ENCODE measurements at places on chromosomes 7 and 10. TPM values are rescaled to one million over a fixed set of nuclear protein-coding genes. Genes with fewer than 3 reads are reported as not detected.

Gene TMEM178B
- total RNA-seq, result 0.17 TPM

Gene ZNF727
- 0.50 TPM for total RNA-seq

Gene UTF1
- not detected for total RNA-seq

Gene C7orf33
- not detected for total RNA-seq

Gene HOXA3
- total RNA-seq, result 11.0 TPM

Gene SPDYE8
- not detected for total RNA-seq

Gene TCAF2
- total RNA-seq, result 1.4 TPM

Gene HOXA4
- not detected for total RNA-seq

DNA sequence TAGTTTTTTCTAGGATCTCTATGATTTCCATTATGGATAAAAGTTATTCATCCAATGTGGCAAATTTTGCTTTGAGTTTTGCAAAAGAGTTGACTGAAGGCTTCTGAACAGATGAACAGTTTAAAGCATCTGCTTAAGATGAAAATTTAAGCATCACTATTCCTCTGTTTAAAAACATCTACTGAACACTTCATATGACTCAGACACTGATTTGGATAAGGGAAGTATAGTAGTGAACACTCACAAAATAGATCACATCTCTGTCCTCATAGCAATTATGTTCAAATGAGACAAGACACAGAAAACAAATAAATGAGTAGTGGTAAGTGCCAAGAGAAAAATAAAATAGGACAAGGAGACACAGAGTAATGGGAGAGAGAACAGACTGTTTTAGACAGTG is 157.3 kb downstream of the MBL2 start:
- DNase-seq, result no peak

GRCh38 chr10:97584798-97585438 is 729 bp downstream of the HOGA1 start:
- no peak for DNase-seq

DNA sequence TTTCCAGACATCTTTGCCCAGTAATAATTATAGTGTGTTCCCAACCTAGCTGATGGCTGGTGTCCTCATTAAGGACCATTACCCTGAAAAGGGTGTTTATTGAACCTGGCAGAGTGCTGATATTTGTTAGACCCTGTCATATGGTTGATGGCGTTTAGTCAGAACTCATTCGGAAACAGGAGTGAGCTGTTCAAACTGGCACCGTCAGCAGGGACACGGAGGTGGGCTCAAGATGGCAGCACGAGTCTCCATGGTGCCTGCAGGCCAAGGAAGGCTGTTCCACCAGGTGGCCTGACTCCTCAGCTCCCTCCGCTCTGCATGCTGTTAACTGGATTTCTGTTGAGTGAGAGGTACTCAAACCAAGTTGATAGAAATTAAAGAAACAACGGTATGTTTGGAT is 589.1 kb upstream of the MGMT start:
- no peak for DNase-seq

DNA sequence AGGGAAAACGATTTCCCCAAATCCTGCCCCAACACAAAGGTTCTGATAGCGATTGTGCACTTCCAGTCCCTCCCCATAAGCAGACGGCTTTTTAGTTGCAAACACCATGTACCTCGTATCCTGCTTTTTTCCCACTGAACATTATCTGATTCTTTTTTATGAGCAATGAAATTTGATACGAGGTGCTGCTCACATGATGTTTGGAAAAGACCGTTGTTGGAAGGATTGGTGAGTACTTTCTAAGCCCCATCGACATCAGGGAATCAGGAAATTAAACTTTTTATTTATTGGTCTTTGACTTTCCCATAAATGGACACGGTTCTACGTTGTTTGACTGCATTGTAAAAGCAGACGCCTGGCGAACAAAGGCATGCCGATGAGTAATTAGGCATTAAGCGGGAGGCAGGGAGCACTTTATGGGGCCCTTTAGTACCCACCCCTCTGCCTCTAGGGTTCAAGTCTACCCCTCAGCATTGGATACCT is 49.4 kb downstream of the TEX36 start:
- DNase-seq, result no peak

DNA sequence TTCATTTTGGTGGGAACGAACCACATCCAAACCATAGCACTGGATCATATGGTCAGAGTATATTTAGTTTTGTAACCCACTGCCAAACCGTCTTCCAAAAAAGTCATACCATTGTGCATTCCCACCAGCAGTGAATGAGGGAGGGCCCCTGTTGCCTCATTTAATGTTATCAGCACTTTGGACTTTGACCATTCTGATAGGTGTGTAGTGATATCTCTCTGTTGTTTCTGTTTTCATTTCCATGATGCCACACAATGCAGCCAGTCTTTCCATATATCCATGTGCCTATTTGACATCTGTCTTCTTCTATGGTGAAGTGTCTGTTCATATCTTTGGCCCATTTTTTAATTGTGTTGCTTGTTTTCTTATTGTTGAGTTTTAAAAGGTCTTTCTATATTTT is 105.0 kb upstream of the PPP2R2D start:
- no peak for DNase-seq

- no peak for DNase-seq
Observed at GRCh38 chr7:151195616-151196450, 8.8 kb upstream of the ASB10 start.

DNA sequence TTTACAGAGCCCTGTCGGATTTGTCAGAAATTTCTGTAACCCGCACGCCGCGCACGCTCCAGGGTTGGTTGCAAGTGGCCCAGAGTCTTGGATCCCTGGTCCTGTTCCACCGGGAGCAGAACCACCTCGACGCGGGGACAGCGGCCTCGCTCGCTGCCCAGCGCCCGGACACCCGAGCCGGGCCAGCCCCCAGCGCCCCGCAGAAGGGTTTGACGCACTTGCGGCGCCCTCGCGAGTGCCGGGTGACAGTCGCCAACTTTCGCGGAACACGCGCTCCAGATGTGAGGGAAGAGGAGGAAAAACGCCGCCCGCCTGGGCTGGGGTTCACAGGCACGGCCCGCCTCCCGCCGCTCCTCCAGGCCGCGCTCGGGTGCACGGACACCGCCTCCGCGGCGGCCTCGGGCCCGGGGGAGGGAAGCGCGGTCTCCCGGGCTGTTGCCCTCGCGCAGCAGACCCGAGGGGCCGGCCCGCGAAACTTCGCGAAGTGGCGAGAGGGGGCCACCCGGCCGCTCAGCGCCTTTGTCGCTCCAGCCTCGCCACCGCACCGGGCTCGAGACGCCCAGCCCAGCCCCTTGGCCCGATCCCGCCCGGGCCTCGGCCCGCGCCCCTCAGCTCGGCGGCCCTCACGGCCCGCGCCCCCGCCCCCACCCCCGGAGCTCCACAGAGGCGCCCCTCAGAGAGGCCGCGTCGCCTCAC is 514 bp downstream of the RNF216 start:
- peak; percentile 42 for DNase-seq

GRCh38 chr7:28020302-28020940 is 160.2 kb downstream of the JAZF1 start:
- DNase-seq, result peak; percentile 73

- peak; percentile 98 for DNase-seq
Observed at GRCh38 chr10:70649526-70649925, 22.8 kb upstream of the ADAMTS14 start.

GRCh38 chr10:77383861-77384553 is 253.6 kb downstream of the KCNMA1 start:
- no peak for DNase-seq

GRCh38 chr10:78566284-78567111 is 502.3 kb upstream of the ZMIZ1 start:
- no peak for DNase-seq

GRCh38 chr10:35423505-35424306 is 87.4 kb downstream of the CCNY start:
- peak; percentile 75 for DNase-seq

DNA sequence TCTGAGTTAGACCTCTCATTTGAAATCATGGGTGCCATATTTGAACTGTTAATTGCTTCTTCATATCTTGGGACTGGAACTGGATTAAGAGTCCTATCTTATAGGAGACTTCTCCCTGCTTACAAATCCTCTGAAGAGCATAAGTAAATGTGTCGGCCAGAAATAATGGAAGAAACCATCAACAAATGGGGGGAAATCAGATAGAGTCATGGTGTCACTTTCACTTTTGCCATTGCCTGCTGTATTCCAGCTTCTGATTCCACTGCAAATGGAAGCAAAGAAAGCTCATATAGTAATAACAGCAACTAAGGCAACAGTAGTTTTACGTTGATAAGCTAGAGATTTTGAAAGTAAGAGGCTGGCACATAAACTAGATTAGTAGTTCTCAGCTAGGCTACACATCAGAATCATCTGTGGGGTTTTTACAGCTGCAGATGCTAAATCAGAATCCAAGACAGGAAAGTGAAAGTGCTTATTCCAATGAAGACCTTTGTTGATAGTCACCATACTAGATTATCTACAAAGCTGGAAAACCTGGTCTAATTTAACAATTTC is 12.3 kb upstream of the CRPPA start:
- no peak for DNase-seq

- no peak for DNase-seq
Observed at GRCh38 chr10:100826661-100826982, 81.2 kb downstream of the PAX2 start.

- DNase-seq, result no peak
Observed at GRCh38 chr7:139169816-139170215, 60.3 kb upstream of the ZC3HAV1 start.

DNA sequence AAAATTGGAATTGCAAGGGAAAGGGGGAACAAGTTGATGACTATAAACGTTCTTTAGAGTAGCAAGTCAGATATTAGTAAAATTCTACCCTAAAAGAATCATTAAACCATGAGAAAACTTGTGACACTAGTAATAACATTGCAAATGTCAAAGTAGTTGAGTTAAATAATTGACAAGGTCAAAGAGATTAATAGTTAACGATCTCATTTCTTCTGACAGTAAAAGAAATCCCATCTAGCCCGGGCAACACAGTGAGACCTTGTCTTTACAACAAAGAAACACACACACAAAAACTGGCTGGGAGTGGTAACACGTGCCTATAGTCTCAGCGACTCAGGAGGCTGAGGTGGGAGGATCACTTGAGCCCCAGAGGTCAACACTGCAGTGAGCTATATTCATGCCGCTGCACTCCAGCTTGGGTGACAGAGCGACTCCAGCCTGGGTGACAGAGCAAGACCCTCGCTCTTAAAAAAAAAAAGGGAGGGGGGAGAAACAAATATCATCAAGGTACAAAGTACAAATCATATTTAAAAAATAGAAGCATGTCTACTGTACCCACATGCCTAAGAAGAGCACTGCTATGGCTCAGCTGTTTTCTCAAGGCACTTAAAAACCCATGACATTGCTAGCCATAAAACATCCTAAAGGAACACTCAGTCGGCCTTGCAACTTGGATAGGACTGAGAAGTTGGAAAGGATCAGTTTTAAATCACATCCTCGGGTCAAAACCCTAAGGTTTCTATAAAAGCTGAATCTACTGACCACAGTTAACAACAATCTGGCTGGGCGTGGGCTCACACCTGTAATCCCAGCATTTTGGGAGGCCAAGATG is 401.1 kb downstream of the PARD3 start:
- no peak for DNase-seq

DNA sequence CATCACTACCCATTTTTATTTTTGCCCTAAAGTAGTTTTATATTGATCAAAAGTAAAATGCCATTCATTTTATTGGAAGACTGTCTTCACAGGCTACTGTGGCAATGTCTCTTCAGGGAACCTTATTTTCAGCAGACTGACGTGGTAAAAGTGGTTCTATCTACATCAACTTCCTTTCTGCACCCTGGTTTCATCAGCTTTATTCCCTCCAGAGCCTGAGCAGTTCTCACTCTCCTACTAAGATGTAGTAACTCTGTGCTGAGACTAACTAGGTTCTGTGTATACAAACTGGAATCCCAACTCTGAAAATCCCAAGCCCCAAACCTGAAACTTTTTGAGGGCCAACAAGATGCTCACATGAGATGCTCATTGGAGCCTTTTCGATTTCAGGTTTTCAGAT is 155.3 kb downstream of the SFMBT2 start:
- DNase-seq, result no peak

DNA sequence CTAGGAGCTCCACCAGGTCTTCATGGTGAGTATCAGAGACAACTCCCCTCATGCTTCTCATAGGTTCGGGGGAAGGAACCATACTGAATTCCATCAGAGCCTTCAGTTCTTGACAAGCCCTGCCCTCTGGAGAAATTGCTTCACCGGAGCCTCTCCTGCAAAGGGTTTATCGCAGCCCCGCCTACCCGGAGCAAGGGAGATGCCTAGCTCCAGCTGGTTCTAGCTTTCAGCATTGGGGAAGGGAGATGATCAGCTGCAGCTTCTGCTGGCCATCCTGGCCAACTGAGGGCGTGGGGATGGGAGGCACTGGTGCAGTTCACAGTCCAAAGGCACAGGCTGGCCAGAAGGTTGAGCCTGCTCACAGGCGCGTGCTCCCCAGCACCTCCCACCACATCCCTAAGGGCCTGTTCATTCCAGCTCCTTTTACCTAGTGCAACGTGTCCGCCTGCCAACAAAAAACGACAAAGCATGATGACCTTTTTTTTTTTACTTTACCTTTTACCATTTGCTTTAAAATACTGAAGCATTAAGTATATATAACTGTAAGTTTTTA is 31.2 kb downstream of the LANCL2 start:
- no peak for DNase-seq

DNA sequence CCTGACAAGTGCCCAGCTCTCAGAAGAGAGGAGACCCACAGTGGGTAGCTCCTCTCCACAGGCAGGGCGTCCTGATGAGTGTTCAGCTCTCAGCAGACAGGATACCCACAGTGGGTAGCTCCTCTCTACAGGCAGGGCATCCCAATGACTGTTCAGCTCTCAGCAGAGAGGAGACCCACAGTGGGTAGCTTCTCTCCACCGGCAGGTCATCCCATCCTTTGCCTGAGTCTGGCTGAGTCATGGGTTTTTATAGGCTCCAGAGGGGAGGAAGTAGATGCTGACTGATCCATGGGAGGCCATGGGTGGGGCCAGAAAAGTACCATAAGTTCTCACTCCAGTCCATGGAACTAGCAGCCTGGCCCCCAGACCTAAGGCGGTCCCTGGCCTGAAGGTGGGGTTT is 18.5 kb downstream of the CFAP70 start:
- no peak for DNase-seq

DNA sequence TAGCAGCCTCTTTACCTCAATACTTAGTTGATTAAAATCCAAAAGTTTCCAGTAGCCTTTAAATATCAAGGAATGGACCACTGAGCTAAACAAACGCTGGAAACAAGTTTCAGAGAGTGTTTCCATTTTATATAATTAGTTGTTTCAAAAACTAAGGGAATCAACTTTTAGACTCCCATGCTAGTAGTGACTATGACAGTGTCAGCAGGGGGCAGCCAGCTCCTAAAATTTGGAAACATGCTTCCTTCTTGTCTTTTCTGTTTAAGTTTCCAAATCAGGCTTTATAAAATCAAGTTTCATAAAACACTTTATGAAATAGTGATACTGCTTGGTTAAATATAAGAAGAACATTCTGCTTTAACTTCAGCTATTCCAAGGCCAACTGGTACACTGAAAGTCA is 138.2 kb upstream of the TMEM229A start:
- DNase-seq, result peak; percentile 6

Measured in mammary epithelial cell (primary cell).